ENCODE measurements at places on chromosomes 1 and 21. TPM values are rescaled to one million over a fixed set of nuclear protein-coding genes. Genes with fewer than 3 reads are reported as not detected.

The CYP2J2 gene
- not detected for total RNA-seq

The SNRNP40 gene
- total RNA-seq: 53.0 TPM

DNA sequence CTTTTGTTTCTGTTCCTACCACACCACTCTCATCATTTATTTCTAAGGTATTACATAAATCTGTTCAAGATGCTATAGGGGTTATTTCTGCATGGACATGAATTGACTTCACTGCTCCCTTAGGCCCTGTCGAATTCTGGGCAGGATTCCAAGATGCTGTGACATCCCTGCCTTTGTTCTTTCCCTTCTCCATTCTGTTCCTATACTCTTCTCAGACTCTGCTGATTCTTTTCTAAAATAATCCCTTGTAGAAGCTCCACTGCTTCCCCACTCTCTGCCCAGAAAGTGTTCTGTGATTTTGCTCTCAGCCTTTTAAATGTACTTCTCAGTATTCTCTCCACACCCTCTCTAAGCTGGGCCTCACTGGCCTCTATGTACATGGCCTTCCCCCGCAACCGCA lies 99.2 kb downstream of the PHTF1 start:
- DNase-seq: no peak

GRCh38 chr1:1345860-1346500 lies 3.2 kb downstream of the DVL1 start:
- no peak for DNase-seq

- no peak for DNase-seq
These were observed 528.2 kb downstream of the SMYD3 start for GRCh38 chr1:245978915-245979314.

- DNase-seq: no peak
These were observed 157.2 kb downstream of the SEC16B start for GRCh38 chr1:177812650-177813049.
